ENCODE measurements at places on chromosomes 7 and 10.

DNA sequence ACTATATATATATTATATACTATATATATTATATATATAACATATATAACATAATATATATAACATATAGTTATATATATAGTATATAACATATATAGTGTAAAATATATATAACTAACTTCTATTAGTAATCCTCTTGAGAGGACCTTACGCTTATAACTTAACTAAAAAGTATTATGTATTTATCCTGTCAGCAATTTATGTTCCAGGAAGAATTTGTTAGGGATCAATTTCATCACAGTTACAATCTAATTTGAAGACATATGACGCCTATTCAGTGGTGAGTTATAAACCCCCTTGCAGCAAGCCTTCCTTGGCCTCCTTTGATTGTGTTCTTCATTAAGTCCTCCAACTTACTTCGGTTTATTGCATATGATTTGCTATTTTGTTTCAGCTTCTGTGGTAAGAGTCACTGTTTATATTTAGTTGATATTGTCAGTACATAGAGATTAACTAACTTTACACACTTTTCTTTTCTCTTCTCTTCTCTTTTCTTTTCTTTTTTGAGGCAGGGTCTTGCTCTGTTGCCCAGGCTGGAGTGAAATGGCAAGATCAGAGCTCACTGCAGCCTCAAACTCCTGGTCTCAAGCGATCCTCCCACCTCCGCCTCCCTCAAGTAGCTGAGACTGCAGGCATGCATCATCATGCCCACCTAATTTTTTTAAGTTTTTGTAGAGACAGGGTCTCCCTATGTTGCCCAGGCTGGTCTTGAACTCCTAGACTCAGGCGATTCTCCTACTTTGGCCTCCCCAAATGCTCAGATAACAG lies 59.7 kb downstream of the ANKRD61 start:
- DNase-seq, result no peak

- no peak for DNase-seq
Observed at GRCh38 chr7:153389261-153389660, 629.7 kb downstream of the ACTR3B start.

DNA sequence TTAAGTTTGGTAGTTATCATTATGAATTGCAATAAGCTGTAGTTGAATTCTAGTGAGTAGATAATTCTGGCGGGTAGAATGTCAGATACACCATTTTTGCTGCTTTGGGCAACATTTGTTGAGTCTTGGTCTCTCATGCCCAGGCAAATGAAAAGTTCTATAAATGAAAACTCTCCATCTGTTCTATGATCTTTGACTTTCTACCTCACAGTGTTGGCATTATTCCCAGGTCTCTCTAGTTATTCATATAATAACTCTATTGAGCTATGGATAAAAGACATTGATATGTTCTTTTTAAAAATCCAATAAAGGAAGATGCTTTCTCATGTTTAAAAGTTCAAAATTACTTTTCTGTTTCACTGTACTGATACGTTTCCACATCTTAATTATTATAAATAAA lies 415.3 kb upstream of the SEMA3D start:
- no peak for DNase-seq

GRCh38 chr10:82267014-82267413 lies 392.0 kb downstream of the NRG3 start:
- DNase-seq, result no peak

DNA sequence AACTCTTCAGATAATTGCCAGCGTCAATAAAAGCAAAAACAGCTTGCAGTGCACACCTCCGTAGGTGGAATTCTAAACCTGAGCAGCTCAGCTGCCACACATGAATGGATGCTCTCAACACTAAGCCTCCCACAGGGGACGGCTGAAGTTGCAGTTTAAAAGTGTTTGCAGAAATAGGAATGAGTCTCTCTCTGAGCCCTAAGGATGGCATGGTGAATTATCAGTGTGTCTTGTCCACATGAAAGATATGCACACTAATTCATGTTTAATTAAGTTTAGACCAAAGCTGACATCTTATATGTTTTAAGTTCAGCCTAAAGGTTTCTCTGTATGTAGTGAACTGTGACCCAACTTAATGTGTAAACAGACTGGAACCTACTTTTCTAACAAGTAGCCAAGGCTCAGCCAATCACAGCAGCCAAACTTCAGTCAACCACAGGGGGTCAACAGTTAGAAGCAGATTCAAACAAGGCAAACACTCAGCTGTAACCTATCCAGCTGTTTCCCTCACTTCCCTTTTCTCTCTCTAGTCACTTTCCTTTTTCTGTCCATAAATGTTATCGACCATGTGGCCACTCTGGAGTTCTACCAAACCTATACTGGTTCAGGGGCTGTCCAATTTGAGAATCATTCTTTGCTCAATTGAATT lies 38.1 kb downstream of the CTTNBP2 start:
- no peak for DNase-seq

DNA sequence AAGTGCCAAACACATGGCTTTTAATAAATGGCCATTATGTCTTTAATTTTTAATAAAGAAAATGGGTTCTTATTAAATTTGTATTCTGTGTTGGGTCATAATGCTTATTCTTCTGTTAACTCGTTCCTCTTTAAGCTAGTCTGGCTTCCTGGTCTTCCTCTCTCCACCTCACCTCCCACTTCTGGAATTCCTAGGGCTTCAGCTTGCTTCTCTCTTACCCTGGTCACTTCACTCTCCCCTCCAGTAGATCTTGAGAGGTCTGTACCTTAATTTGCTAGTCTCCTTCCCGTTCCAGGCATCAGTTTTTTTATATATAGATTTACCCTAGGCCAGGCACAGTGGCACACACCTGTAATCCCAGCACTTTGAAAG lies 111.2 kb downstream of the RALA start:
- no peak for DNase-seq

DNA sequence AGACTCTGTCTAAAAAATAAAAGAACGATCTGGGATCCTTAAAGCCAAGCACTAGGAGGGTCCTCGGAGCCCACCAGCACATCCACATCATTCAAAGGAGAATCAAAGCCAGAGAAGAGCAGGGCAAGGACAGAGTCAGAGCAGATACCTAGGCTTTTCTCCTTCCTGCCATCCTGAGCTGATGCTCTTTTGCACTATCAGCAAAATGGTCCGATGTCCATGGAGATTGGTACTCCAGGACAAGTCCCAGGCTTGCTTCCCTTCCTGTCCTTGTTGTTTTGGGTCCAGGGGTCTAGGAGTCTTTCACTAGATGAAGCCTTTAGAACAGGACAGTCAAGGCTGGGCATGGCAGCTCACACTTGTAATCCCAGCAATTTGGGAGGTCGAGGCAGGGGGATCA lies 58.0 kb upstream of the ELN start:
- DNase-seq, result no peak

GRCh38 chr7:155857141-155857540 lies 44.9 kb upstream of the SHH start:
- no peak for DNase-seq

DNA sequence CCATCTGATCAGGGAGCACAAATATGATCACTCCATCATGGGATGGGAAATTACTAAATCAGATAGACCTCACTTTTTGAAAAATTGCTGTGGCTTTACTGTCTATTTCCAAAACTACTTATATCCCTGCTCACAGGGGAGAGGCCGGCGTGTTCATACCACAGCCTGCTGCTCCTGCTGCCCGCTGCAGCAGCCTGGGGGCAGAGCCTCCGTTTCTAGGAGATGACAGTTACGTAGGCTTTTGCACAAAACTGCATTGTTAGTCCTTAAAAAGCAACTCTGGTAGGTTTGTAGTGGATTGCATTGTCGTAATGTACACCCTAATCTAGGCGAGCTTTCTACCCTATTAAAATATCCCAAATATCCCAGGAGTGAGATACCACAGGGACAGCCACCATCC lies 203.7 kb downstream of the EBF3 start:
- DNase-seq, result no peak

DNA sequence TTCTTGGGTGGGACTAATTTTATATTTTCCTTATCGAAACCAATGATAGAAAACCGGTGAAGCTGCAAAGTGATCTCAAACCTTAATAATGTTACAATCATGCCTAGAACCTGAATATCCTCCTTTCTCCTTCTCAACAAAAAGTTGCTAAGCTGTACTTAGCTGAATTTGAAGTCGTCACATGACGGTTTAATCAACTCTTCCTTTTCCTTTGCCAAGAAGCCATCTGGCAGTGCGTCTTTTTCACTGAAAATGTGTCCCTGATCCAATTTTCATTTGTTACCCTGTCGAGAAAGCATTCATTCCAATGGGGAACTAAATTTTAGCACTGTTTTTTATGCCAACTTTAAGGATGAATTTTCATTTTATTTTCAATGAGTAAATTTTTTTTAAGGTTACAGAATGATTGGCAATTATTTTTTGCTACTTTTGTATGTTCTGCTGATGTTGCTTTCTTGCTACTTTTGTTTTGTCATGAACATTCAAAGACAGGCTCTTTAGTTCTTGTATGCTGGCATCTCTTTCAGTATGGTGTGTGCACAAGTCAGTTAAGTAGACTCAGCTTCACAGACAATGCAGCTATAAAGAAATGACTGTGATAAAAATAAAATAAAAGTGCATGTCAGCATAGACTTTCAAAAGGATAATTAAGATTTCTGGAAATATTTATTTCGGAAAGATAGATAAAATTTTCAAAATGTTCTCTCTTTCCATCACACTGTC lies 980.0 kb downstream of the DNAJB9 start:
- DNase-seq, result no peak

DNA sequence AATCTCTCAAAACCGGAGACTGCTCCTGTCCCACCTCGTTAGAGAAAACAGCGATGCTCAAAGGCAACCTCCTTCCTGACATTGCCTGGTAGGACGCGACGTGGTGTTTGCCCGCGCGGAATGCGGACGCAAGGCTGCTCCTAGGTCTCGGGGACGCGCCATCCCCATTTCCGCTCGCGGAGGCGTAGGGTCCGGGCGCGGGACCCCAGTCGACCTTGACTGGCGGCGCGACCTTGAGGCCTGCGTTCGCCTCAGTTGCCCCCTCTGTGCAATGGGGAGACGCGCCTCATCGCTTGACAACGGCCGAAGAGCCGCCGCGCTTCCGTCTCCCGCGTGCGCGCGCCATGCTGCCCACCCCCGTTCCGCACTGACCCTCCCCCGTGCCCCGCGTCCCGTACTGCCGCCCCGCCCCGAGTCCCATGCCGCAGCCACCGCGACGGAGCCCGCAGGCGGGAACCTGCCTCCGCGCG lies 412 bp upstream of the PPIA start:
- no peak for DNase-seq

- no peak for DNase-seq
Observed at GRCh38 chr7:44724276-44724675, 24.4 kb upstream of the ZMIZ2 start.

DNA sequence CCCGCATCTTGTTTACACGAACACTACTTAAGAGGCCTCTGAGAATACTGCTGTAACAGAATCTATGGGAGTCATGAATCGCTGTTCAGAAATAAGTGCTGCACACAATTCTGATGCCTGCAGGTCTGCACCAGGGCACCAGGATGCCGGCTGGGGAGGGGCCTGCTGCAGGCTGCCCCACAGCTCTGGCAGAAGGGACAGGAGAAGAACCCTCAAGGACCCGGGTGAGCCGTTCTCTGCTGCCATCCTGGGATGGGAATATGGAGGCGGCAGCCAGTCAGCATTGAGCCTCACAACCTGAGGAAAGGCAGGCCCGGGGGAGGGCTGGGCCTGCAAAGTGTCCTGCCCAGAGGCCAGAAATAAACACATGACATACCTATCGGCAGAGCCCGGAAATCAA lies 11.2 kb downstream of the TUBGCP2 start:
- no peak for DNase-seq

DNA sequence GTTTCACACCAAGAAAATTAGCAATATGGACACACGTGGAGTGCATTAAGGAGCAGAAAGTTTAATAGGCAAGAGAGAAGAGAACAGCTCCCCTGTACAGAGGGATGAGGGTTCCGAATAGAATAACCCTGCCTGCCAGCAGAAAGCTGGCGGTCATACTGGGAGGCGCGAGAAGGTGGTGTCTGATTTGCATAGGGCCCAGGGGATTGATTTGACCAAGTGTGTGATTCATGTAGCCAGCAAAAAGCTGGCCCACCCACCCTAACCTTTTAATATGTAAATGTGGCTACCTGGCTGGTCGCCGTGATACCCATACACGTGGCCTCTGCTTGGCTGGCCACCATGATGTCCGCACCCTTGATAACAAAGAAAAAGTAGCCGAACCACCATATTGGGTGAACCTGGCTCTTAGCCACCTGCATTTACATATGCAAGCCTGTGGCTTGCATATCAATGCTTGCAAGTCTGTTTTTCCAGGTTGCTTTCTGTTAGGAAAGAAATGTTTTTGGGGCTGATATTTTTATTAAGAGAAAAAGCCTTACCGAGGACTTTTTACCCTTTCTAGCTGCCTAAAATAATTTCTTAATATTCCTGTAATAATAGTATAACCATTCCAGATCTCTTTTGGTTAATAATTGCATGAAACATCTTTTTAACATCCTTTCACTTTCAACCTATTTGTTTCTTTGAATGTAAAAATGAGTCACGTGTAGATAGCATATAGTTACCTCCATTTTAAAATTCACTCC lies 20.5 kb upstream of the VWDE start:
- DNase-seq, result no peak

DNA sequence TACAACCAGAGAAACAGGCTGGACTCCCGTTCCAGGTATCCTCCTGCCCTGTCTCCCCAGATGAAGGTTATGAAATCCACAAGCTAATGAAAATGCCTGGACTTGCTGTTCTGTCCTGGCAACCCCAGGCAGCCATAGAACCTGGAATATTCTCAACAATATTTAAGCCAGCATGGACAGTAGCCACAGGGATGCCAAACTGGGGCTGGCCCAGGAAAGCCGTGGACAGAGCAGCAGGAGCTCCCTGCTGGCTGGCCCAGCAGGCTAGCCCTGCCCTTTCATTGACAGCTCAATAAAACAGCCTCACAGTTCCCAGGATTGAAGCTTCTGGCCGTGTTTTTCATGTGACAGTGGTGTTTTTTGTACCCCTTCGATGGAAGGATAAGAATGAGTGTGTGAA lies 230.6 kb downstream of the BMPER start:
- no peak for DNase-seq

DNA sequence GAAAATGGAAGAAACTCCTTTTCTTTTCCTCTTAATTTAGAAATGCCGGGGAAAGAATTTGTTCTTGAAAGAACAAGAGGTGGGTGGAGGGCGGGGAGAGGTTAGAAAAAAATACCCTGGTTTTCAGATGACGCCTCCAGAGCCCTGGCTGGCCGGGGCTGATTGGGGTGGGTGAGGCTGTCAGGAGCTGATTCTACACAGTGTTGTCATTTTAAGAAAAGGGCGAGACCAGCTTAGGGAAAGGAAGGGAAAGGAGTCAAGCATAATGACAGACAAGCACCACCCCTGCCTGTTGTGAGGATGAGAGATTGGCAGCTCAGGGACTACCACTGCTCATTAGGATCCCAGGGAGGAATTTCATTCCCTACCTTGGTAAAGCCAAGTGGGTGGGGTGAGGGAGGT lies 9.9 kb upstream of the FAM180A start:
- no peak for DNase-seq
